ENCODE measurements at places on chromosomes 2 and 18. TPM values are rescaled to one million over a fixed set of nuclear protein-coding genes. Genes with fewer than 3 reads are reported as not detected.

Gene FOXD4L1
- total RNA-seq: not detected

- no peak for DNase-seq
Measured at GRCh38 chr2:178452334-178452733, 1.2 kb downstream of the PJVK start.

Gene B3GNT2
- 17.0 TPM for total RNA-seq

- no peak for DNase-seq
Measured at GRCh38 chr2:234454433-234454832, 42.4 kb downstream of the ARL4C start.

Gene MRPS9
- 32.2 TPM for total RNA-seq

GRCh38 chr18:74522635-74523548 lies 11.4 kb upstream of the CNDP1 start:
- no peak for DNase-seq

Gene ASAP2
- total RNA-seq: 29.5 TPM

- no peak for DNase-seq
Measured at GRCh38 chr2:219965287-219966194, 338.1 kb downstream of the SLC4A3 start.

DNA sequence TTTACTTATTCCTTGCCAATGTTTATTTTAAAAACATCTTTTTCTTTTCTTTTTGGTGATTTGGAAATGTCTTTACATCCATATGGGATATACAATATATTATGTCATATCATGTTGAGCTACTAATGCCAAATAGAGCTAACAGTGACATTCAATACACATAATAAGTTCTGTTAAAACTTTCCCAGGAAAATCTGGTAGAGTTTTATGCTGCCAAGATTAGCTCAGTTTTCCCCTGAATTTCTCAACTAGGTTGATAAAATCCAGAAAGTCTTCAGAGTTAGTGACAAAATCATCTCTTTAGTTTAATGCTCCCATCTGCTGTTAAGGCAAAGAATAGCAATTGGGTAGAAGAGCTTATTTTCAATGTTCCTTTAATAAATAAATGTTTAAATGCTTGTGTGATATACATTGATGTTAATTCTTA lies 9.9 kb downstream of the COL3A1 start:
- peak; percentile 85 for DNase-seq

GRCh38 chr2:201975434-201975833 lies 58.2 kb upstream of the FZD7 start:
- DNase-seq: no peak

- DNase-seq: no peak
Measured at GRCh38 chr2:171541202-171541887, 19.1 kb downstream of the CYBRD1 start.

Gene AQP4
- 37.6 TPM for total RNA-seq

- peak; percentile 91 for DNase-seq
Measured at GRCh38 chr2:218272531-218273212, 2.4 kb downstream of the PNKD start.

Gene FABP1
- total RNA-seq: not detected

DNA sequence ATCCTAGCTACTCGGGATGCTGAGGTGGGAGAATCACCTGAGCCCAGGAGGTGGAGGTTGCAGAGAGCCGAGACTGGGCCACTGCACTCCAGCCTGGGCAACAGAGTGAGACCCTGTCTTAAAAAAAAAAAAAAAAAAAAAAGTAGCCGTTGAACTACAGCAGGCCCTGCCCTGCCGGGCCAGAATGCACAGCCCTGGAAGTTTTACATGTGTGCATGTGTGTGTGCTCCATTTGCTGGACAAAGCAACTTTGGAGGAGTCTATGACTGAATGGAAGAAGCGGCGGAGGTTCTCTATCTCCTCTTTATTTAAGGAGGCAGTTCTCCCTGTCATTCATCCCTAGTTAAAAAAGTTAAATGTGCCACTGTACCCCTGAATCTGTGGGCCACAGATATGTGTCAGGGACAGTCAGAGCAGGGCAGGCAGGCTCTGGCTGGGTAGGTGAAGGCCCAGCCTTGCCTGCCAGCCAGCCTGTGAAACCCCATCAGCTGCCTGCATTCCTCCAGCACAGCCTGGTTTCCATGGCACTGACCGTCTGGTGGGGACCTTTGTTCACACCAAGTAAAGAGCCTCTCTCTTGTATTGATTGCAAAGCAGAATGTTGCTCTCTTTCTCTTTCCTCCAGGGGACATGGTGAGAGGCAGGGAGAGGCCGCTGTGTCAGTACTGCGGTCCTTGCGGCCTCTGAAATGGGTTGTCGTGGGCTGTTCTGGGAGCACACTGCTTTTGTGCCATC lies 10.9 kb downstream of the LIPG start:
- no peak for DNase-seq

Gene C2orf78
- total RNA-seq: not detected

GRCh38 chr18:10682368-10682714 lies 156.5 kb downstream of the NAPG start:
- DNase-seq: no peak

- peak; percentile 59 for DNase-seq
Measured at GRCh38 chr2:23618794-23619530, 234.0 kb downstream of the KLHL29 start.

Gene ATP6V1B1
- total RNA-seq: 4.3 TPM

GRCh38 chr2:188969651-188970050 lies 4.5 kb upstream of the COL3A1 start:
- DNase-seq: no peak

Gene TUBA4A
- 76.1 TPM for total RNA-seq

GRCh38 chr2:222711315-222711940 lies 40.0 kb downstream of the MOGAT1 start:
- no peak for DNase-seq

DNA sequence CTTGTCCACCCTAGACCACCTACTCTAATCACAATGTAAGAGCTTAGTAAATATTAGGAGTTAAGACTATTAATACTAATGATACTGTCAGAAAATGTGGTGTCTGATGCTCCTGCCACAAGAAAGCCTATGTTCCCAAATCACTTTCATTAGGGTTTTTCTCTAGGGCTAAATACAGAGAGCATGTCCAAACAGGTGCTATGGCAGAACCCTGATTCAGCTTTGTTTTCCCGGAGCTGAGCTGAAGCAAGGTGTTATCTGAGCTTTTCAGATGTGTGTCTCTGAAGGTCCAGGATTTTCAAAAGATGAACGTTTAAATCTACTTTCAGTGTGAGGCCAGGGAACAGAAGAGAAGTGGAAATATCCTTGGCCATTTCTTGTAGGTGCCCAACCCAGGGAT lies 40.6 kb downstream of the CPO start:
- DNase-seq: no peak

DNA sequence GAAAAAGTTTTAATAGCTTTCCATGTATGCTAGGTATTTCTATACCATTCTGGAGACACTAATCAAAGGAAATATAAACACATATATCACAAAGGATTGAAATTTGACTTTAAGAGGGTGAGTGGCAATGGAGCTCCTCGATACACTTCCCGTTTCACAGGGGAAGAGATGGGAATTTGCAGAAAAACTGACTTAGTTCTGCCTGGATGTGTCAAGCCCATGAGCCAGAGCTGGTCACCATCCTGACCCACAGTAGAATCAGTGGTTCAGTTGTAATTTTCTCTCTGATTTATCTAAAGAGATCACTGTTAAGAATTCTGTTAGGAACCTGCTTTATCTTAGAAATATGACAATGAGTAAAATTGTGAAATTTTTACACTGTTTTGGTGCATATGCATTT lies 34.2 kb downstream of the PLCL1 start:
- no peak for DNase-seq

Gene CYP27C1
- 4.4 TPM for total RNA-seq

Data from tongue (tissue), 3 donors.